ENCODE measurements at places on chromosomes 4 and X. TPM values are rescaled to one million over a fixed set of nuclear protein-coding genes. Genes with fewer than 3 reads are reported as not detected.

ARX gene
- total RNA-seq: 0.13 TPM

ACE2 gene
- 29.5 TPM for total RNA-seq

ELF4 gene
- total RNA-seq: 3.0 TPM

FRMD7 gene
- not detected for total RNA-seq

ARR3 gene
- not detected for total RNA-seq

MAGEB1 gene
- total RNA-seq: not detected

Measured in heart right ventricle (tissue), 16 donors.